HTR-8/SVneo (cell line): ENCODE measurements at places on chromosomes 5 and 9.

GRCh38 chr5:173452119-173452905, 124.1 kb upstream of the STC2 start:
- DNase-seq = no peak

DNA sequence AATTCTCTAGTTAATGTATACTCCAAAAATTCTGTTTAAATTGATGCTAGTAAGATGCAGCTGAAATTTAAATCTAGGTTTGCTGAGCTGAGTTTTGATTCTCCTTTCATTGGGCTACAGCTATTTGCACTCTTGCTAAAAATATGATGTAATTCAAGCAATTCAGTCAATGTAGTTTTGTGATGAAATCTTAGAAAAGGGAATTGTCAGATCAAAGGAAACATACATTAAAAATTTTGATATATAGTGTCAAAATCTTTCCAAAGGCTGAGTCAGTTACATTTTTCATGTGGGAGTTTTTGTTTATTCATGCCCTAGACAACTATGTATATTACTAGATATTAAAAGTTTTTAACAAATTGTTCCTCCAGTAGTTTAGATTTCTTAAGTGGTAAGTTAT, 334.9 kb upstream of the DAB2 start:
- no peak for DNase-seq

DNA sequence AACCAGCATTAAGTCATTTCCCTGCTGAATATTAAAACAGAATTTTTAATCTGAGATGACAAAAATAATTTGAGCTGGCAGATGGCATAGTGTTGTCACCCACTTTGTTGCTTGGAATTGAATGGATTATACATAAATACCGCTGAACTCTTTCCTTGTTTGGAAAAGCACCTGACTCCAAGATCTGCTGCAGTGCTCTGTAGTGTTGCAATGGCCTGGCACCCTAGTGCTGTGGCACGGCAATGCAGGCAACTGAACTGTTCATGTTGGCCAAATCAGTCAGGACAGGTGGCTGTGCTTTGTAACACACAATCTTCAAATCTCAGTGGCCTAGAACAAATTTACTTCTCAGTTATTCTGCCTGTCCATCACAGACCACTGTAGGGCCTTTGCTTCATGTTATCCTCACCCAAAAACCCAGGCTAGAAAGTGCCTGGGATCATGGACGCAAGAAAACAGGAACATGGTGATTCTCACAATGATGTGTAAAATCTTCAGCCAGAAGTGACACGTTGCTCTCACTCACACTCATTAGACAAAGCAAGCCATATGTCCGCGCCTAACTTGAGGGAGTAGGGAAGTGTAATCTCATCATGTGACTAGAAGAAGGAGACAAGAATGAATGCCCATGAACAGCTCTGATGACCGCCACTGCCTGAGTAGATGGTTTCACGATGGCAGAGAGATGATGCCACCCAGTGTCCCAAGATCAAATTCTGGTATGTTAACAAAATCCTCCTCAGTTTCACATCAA, 191.9 kb upstream of the PUM3 start:
- no peak for DNase-seq

GRCh38 chr5:141742866-141743851, 61.1 kb upstream of the ARAP3 start:
- DNase-seq = peak; percentile 28

- no peak for DNase-seq
Observed at GRCh38 chr5:147481376-147481775, 28.5 kb downstream of the DPYSL3 start.

DNA sequence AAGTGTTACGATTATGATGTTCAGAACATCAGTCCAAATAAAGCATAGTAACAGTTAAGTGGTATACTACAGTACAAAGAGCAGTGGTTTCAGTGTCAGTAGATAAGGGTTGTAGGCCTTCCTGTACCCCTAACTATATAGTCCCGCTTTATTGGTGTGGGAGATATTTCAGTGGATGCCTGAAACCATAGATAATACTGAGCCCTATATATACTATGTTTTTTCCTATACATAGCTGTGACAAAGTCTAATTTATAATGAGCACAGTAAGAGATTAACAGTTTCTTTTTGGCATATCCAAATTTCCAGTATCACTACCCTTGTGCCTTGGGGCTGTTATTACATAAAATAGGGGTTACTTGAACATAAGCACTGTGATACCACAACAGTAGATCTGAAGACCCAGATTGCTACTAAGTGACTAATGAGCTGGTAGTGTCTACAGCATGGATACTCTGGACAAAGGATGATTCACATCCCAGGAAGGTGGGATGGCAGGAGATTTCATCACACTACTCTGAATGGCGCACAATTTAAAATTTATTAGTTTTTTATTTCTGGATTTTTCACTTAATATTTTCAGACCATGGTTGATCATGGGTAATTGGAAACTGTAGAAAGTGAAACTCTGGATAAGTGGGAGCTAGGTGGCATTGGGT, 119.3 kb downstream of the RPS23 start:
- DNase-seq = peak; percentile 21

GRCh38 chr9:70324963-70325362, 66.2 kb downstream of the SMC5 start:
- no peak for DNase-seq

- no peak for DNase-seq
Observed at GRCh38 chr9:94928691-94929368, 202.3 kb downstream of the AOPEP start.

DNA sequence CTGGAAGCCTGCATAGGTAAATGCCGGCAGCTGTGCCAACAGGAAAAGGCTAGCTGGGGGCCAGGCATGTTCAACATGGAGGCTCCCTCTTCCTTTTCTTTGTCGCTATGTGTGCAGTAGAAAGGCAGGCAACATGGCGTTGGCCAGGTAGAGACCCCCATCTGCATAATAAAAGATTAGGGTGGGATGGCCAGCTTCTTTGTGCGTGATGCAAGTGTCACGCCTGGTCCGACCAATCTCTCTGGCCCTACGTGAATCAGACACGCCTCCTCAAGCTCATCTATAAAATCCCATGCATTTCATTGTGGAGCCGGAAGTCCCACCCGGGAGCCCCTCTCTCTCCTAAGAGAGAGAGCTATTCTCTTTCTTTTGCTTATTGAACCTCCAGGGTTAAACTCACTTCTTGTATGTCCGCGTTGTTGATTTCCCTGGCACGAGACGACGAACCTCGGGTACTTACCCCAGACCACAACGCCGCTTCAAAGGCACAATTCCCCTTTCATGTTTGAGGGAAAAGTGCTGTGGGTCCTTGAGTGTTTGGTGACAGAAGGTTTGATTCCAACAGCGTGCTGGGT, 25.0 kb upstream of the C5orf47 start:
- no peak for DNase-seq
